Stimulated activated CD4-positive, alpha-beta T cell treated with anti-CD3 and anti-CD28 coated beads, TNF-alpha, amount 100 ng/mL, for 48 hours (primary cell): ENCODE measurements at places on chromosomes 4 and X.

- DNase-seq, result no peak
Observed at GRCh38 chr4:143391895-143392294, 55.2 kb downstream of the GAB1 start.

- no peak for DNase-seq
Observed at GRCh38 chrX:11756354-11757318, 1.4 kb upstream of the MSL3 start.

DNA sequence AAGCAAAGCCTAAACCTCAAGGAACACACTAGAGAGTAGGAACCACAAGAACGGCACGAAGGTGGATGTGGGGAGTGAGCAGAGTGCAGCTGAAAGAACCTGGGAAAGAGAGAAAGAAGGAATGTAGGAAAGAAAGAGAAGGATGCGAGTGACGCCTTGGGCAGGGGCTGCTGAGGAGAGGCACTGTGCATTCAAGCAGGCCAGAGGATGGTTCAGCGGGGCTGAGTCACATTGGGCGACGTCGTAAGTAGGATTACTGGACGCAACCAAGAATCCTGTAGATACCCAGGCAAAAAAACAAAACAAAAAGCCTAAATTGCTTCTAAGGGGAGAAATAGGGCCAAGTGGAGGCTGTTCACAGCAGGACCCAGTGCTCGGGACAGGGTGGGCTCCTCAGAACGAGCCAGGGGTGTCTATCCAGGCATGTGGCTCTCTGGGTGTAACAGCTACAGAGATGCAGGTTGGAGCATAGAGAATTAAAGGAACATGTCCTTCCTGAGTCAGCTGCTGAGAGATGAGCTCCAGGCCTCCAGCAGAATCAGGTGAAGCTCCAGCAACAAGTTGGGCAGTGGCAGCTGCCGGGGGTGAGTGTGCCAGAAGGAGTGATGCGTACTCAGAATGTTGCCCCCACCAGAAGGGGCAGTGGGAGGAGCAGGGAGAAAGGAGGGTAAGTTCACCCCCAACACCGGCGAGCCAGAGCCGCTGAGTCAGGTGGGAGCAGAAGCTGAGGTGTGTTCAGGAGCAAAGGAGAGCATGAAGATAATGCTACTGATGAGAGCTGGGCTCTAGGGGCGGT lies 38.6 kb downstream of the NELFA start:
- DNase-seq, result no peak

GRCh38 chr4:173235050-173235449 lies 66.4 kb downstream of the GALNT7 start:
- DNase-seq, result no peak

- no peak for DNase-seq
Observed at GRCh38 chr4:87045234-87045558, 110.4 kb downstream of the AFF1 start.

- DNase-seq, result no peak
Observed at GRCh38 chr4:18880871-18881270, 859.3 kb upstream of the LCORL start.

DNA sequence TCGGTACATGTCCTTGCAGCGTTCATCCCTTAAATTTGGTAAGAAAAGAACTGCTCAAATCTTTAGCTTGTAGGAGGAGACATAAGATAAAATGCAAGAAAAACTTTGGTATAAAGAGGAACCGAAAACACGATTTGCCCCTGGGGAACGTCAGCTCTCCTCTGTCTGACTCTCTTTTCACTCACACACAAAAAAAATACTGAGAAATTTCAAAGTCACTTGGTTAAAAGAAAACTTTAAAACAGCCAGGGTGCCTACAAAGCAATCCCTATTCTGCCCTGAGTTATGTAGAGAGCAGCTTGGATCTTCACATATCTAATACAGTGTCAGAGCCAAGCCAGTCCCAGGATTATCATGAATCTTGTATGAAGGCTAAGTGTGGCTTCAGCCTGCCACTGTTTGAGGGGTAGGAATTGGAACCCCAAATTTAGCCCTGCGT lies 248.5 kb upstream of the CXXC4 start:
- no peak for DNase-seq

DNA sequence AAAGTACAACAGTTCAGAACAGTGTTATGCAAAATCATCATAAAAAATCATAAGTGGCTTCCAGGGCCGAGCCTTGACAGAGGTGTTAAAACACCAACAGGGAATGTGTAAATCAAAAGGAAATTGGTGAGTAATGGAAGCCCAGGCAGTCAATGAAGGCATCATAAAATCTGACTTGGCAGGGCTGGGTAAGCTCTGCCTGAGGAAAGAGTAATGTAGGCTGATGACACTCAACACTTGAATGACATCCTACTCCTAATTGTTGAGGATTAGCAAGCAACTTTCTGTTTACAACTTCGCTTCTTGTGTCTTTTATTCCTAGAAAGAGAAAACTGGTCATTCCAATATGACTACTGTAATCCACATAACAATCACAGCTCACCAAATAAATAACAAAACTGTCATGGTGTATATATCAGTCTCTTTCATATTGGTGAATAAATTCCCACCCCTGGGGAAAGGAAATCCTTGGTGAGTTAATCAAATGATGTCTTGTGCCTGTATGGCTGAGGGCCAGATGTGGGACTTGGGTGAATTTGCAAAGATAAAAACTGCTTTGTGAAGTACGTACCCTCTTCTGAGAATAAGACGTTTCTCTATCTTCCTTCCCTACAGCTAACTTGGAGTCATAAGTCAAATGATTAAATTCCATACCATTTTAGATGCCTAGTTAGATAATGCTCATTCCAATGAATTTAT lies 196.8 kb downstream of the DCHS2 start:
- DNase-seq, result no peak
